Keratinocyte (primary cell): ENCODE measurements at places on chromosomes 5 and 9.

GRCh38 chr9:98864281-98865174 lies 57.1 kb downstream of the GALNT12 start:
- no peak for DNase-seq
- H3K4me3 ChIP-seq, result no peak overlapping the region
- no peaks in the 10 kb centered on the region for H3K36me3 ChIP-seq
- no peak overlapping the region for H3K27ac ChIP-seq
- no peaks in the 10 kb centered on the region for H3K4me1 ChIP-seq

- no peaks in the 10 kb centered on the region for H3K27me3 ChIP-seq
- no peak for DNase-seq
- H3K4me3 ChIP-seq, result no peak overlapping the region
- no peaks in the 10 kb centered on the region for H3K36me3 ChIP-seq
- H3K27ac ChIP-seq, result no peak overlapping the region
These were observed 111.4 kb upstream of the SLC1A3 start for GRCh38 chr5:36494841-36495601.

- H3K27me3 ChIP-seq, result no peaks in the 10 kb centered on the region
- DNase-seq, result no peak
- H3K36me3 ChIP-seq, result no peaks in the 10 kb centered on the region
- no peak overlapping the region for H3K27ac ChIP-seq
- H3K4me1 ChIP-seq, result peaks cover 14% of the 10 kb centered on the region
- H3K4me3 ChIP-seq, result no peak overlapping the region
These were observed 58.6 kb downstream of the STARD4 start for GRCh38 chr5:111453747-111454146.

DNA sequence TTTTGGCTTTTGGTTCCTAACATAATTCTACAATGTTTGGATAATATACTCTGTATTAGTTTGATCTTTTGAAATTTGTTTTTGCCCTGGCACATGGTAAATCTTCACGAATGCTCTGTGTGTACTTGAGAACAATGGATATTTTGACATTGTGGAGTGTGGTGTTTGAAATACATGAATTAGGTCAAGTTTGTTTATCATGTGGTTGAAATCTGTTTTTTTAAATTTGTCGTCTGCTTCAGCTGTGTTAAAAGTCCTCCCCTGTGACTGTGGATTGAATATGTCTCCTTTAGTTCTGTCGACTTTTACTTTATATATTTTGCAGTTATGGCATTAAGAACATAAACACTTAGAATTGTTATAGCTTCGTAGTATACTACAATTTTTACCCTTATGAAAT lies 60.3 kb downstream of the DUSP1 start:
- H3K4me1 ChIP-seq, result peaks cover 14% of the 10 kb centered on the region
- no peaks in the 10 kb centered on the region for H3K36me3 ChIP-seq
- H3K4me3 ChIP-seq, result no peak overlapping the region
- H3K27me3 ChIP-seq, result no peaks in the 10 kb centered on the region
- no peak overlapping the region for H3K27ac ChIP-seq
- no peak for DNase-seq

GRCh38 chr5:2761921-2762488 lies 10.5 kb upstream of the IRX2 start:
- no peaks in the 10 kb centered on the region for H3K36me3 ChIP-seq
- no peak overlapping the region for H3K27ac ChIP-seq
- H3K4me1 ChIP-seq, result peaks cover 18% of the 10 kb centered on the region

DNA sequence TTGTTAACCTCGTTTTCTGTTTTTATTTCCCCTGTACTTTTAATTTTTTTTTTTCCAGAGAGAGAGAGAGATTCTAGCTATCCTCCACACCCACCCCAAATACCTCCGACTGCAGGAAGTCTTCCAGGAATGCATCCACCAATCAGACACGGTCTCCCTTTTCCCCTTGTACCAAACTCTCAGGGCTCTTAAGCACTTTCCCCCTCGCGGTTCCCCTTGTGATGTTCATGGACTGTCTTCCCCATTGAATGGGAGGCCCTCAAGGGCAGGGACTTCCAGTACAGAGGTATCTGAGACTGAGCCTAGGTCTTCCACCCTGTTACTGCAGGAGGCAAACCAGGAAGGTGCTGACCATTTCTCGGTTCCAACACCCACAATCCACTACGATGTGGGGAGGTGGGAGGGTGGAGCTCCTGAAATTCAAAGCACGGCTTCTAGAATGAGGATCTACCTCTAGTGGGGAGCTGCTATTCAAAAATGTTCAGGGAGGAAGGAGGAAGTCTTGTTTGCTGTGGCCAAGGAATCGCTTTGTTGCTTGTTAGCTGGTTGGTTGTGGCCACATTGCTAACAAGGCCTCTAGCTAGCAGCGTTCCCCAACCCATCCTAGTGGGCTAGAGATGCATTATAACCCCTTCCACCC lies 37.5 kb upstream of the PTGS1 start:
- DNase-seq, result no peak
- H3K4me3 ChIP-seq, result no peak overlapping the region
- peaks cover 4% of the 10 kb centered on the region for H3K36me3 ChIP-seq
- no peak overlapping the region for H3K27ac ChIP-seq

GRCh38 chr9:131578731-131579504 lies 33.6 kb downstream of the PRRT1B start:
- DNase-seq, result no peak
- H3K27me3 ChIP-seq, result no peaks in the 10 kb centered on the region
- no peaks in the 10 kb centered on the region for H3K4me1 ChIP-seq

DNA sequence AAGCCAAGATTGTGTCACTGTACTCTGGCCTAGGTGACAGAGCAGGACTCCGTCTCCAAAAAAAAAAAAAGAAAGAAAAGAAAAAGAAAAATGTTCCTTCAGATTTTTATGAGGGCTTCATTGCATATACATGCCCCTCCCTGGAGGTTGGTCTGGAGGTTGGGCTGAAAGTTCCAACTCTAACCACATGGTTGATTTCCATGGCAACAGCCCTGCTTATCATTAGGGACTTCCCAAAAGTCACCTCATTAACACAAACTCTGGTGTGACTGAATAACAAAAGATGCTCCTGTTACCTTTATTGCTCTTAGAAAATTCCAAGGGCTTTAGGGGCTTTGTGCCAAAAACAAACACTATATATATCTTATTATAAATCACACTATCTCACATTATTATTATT lies 113.8 kb downstream of the TMC1 start:
- no peaks in the 10 kb centered on the region for H3K36me3 ChIP-seq
- H3K27ac ChIP-seq, result no peak overlapping the region
- no peak overlapping the region for H3K4me3 ChIP-seq
- no peak for DNase-seq

- H3K27ac ChIP-seq, result no peak overlapping the region
- H3K36me3 ChIP-seq, result peaks cover 6% of the 10 kb centered on the region
- H3K4me3 ChIP-seq, result no peak overlapping the region
- DNase-seq, result no peak
- no peaks in the 10 kb centered on the region for H3K27me3 ChIP-seq
These were observed 117.1 kb upstream of the WWC1 start for GRCh38 chr5:168174376-168174775.

DNA sequence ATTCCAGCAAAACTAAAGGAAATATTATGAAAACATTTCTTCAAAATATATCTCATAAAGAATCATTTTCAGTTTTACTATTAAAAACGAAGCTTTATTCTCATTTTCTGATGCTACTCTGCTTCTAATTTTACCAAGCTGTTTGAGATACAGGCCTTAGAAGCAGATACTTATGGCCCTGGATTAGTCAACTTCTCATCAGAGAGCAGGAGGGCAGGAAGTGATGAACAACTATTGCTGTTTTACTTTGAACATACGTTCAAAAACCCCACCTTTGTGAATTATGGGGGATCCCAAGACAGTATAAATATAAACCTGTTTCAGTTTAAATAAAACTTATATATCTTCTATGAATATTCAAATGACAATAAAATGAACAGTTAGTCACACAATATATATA lies 16.0 kb downstream of the MPDZ start:
- no peaks in the 10 kb centered on the region for H3K36me3 ChIP-seq
- H3K27me3 ChIP-seq, result no peaks in the 10 kb centered on the region
- H3K4me1 ChIP-seq, result peaks cover 9% of the 10 kb centered on the region
- no peak overlapping the region for H3K27ac ChIP-seq
- H3K4me3 ChIP-seq, result no peak overlapping the region
- DNase-seq, result no peak

DNA sequence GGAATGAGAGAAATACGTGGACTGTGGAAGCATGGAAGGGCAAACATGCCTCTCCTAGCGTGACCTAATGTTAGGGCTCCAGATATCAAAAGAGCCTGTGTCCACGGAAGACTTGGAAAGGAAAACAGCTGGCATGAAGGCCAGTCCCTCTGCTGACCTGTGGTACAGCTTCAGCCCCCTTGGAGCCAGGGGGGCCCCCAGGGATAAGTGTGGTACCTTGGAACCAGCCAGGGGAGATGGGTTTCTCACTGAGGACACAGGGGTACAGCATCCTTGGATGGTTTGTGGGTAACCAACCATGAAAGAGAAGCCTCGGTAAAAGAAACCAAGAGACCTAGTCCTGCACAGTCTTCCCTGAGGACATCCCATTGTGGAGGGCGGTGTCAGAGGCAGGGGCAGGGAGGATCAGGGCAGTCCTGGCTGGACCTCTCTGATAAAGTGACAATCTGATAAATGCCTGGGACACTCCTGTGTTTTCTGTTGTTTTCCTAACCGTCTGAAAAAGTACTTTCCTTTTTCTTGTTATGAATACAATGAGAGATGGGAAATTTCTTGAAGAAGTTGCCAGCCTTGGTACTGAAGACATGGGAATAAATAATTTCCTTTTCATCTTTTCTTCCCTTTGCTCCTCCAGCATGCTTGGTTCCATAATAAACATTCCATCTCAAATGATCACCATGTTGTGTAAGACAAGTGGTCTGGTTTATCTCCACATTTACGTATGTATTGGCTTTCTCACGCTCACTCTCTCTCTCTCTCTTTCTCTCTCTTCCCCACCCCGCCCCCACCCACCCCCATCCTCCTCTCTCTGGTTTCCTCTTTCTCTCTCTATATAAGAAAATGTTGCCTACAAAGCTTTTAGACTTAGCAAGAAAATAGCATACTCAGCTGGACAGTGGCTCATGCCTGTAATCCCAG lies 102.1 kb downstream of the SUSD1 start:
- H3K4me1 ChIP-seq, result peaks cover 3% of the 10 kb centered on the region
- no peak overlapping the region for H3K27ac ChIP-seq
- H3K27me3 ChIP-seq, result no peaks in the 10 kb centered on the region

GRCh38 chr5:147963948-147964693 lies 57.8 kb upstream of the C5orf46 start:
- no peak overlapping the region for H3K27ac ChIP-seq
- no peaks in the 10 kb centered on the region for H3K36me3 ChIP-seq
- no peaks in the 10 kb centered on the region for H3K4me1 ChIP-seq
- no peaks in the 10 kb centered on the region for H3K27me3 ChIP-seq
- no peak overlapping the region for H3K4me3 ChIP-seq

GRCh38 chr5:8576178-8576577 lies 707.2 kb downstream of the MTRR start:
- no peak overlapping the region for H3K4me3 ChIP-seq
- H3K27me3 ChIP-seq, result no peaks in the 10 kb centered on the region
- H3K36me3 ChIP-seq, result no peaks in the 10 kb centered on the region
- DNase-seq, result no peak

DNA sequence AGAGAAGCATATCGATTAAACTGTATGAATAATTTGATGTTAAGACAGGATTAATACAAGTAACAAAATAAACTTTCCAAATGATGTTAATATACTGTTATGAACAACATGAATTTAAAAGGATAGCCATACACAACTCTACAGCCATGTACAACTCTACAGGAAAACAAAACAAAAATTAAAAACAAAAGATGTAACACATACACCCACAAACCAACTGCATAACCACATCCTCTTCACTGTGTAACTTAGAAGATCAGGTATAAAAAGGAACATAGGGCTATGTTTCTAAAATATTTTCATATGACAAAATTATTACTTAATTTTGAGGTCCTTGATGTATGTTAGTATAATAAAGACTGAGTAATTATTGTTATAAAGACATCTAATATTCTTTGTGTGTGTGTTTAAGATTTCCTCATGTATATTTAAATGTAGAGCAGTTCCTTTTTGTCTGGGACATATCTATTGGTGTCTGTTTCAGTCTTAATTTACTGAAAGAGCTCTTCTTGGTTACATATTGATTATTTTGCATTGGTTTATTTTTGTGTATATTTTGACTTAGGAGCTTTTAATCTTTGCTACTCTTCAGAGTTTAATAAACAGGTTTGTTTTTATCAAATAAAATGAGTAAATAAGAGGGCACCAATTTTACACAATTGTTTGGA lies 966.8 kb upstream of the CTNND2 start:
- H3K4me1 ChIP-seq, result no peaks in the 10 kb centered on the region
- no peak overlapping the region for H3K4me3 ChIP-seq
- DNase-seq, result no peak
- no peaks in the 10 kb centered on the region for H3K27me3 ChIP-seq

DNA sequence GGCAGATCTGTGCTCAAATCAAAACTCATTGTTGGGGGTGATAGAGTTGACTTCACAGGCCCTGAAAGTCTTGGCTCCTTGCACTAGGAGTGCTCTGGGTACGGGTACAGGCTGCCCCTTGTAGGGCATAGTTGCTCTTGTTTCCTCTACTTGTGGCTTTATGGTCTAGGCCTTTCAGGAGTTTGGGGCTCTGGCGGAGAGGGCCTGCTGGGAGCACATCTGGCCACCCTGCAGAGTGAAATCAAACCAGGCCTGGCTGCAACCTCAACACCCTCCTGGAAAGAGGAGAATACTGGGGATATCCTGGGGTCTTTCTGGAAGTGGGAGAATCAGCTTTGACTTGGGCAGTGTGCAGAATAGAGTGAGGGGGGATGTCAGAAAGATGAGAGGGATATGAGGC lies 1.5 kb downstream of the TGFBI start:
- H3K27me3 ChIP-seq, result no peaks in the 10 kb centered on the region
- H3K36me3 ChIP-seq, result peaks cover 2% of the 10 kb centered on the region
- no peak for DNase-seq
- peaks cover 69% of the 10 kb centered on the region for H3K4me1 ChIP-seq
- H3K27ac ChIP-seq, result no peak overlapping the region

DNA sequence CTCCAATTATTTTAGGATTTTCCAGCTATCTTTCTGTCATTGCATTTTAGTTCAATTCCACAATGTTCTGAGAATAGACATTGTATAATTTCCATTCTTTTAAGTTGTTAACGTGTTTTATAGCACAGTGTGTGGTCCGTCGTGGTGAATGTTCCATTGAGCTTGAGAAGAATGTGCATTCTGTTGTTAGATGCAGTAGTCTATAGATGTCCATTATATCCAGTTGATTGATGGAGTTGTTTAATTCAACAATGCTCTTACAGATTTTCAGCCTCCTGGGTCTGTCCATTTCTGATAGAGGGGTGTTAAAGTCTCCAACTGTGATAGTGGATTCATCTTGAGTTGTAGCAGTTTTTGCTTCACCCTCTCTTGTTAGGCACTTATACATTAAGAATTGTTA lies 1587.7 kb upstream of the NUDT12 start:
- H3K4me3 ChIP-seq, result no peak overlapping the region
- H3K27me3 ChIP-seq, result no peaks in the 10 kb centered on the region
- no peaks in the 10 kb centered on the region for H3K36me3 ChIP-seq

GRCh38 chr5:64680289-64680688 lies 10.0 kb upstream of the SHISAL2B start:
- peaks cover 4% of the 10 kb centered on the region for H3K27me3 ChIP-seq
- no peak overlapping the region for H3K27ac ChIP-seq
- no peak overlapping the region for H3K4me3 ChIP-seq

GRCh38 chr5:20524991-20525529 lies 537.1 kb upstream of the CDH18 start:
- H3K27ac ChIP-seq, result no peak overlapping the region
- H3K27me3 ChIP-seq, result no peaks in the 10 kb centered on the region
- H3K4me1 ChIP-seq, result no peaks in the 10 kb centered on the region
- DNase-seq, result no peak
- H3K4me3 ChIP-seq, result no peak overlapping the region

GRCh38 chr9:12640866-12641636 lies 52.1 kb upstream of the TYRP1 start:
- DNase-seq, result no peak
- H3K4me1 ChIP-seq, result no peaks in the 10 kb centered on the region
- H3K27ac ChIP-seq, result no peak overlapping the region
- H3K36me3 ChIP-seq, result no peaks in the 10 kb centered on the region
- no peaks in the 10 kb centered on the region for H3K27me3 ChIP-seq
